ENCODE measurements at places on chromosomes 12 and 14. TPM values are rescaled to one million over a fixed set of nuclear protein-coding genes. Genes with fewer than 3 reads are reported as not detected.

- H3K36me3 ChIP-seq, result no peaks in the 10 kb centered on the region
- H3K4me1 ChIP-seq, result no peaks in the 10 kb centered on the region
- H3K4me3 ChIP-seq, result no peak overlapping the region
- DNase-seq, result no peak
- H3K27me3 ChIP-seq, result no peaks in the 10 kb centered on the region
Measured at GRCh38 chr14:30005114-30005808, 77.6 kb upstream of the PRKD1 start.

GRCh38 chr12:133227281-133227852 lies 8.3 kb downstream of the ANHX start:
- no peak for DNase-seq
- H3K27ac ChIP-seq, result no peak overlapping the region
- H3K36me3 ChIP-seq, result no peaks in the 10 kb centered on the region
- H3K4me1 ChIP-seq, result no peaks in the 10 kb centered on the region

DNA sequence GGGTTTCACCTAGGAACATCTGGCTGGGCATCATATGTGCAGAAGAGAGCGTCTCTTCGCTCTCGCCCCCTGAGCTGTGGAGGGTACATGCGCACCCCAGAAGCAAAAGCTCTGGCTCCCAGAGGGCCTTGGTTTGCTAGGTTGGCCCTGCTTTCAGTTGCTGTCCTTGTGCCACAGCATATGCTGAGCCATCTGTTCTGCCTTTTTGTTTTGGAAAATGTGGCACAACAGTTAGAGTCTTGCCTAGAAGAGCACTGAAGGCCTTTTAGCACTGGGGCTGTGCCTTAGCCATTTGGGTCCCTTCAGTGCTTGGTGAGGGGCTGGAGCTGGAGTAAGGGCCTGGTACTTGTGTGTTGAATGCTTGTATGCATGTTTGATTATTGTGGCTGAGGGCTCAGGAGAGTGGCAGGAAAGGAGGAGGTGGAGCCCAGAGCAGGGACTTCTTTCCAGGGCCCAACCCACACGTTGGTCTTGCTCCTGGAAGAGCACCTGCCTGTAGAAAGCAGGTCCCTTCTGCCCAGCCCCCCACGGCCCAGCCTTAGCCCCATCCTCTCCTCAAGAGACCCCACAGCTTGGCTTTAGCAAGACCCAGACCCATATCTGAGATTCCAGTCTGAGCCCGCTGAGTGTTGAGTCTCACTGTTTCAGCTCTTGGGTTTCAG lies 113.7 kb downstream of the SLC25A47 start:
- DNase-seq, result no peak
- no peaks in the 10 kb centered on the region for H3K36me3 ChIP-seq
- H3K4me1 ChIP-seq, result no peaks in the 10 kb centered on the region
- H3K4me3 ChIP-seq, result no peak overlapping the region

DNA sequence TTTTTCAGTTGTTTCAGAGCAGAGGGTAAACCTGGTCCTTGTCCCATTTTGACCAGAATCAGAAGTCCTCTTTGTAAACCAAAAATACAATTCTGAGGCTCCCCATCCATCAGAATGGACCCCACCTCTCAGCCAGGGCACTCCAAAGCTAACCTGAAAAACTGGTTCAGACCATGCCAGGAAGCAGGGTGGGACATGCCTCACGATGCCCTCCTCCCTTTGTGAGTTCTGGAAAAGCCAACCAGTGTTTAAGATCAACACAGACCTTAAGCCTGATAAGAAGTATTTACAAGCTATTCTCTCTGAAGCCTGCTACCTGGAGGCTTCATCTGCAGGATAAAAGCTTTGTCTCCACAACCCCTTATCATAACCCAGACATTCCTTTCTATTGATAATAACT lies 35.4 kb downstream of the TNFAIP2 start:
- H3K36me3 ChIP-seq, result no peaks in the 10 kb centered on the region
- H3K27me3 ChIP-seq, result no peaks in the 10 kb centered on the region
- no peak overlapping the region for H3K4me3 ChIP-seq
- no peaks in the 10 kb centered on the region for H3K4me1 ChIP-seq

GRCh38 chr12:99732131-99732530 lies 84.6 kb downstream of the GARIN6 start:
- no peaks in the 10 kb centered on the region for H3K4me1 ChIP-seq
- no peak for DNase-seq
- no peak overlapping the region for H3K4me3 ChIP-seq
- no peaks in the 10 kb centered on the region for H3K36me3 ChIP-seq

GRCh38 chr12:108679106-108679681 lies 45.5 kb upstream of the SELPLG start:
- no peak for DNase-seq
- no peaks in the 10 kb centered on the region for H3K36me3 ChIP-seq
- no peak overlapping the region for H3K4me3 ChIP-seq
- H3K27ac ChIP-seq, result no peak overlapping the region
- no peaks in the 10 kb centered on the region for H3K27me3 ChIP-seq
- H3K4me1 ChIP-seq, result no peaks in the 10 kb centered on the region

DNA sequence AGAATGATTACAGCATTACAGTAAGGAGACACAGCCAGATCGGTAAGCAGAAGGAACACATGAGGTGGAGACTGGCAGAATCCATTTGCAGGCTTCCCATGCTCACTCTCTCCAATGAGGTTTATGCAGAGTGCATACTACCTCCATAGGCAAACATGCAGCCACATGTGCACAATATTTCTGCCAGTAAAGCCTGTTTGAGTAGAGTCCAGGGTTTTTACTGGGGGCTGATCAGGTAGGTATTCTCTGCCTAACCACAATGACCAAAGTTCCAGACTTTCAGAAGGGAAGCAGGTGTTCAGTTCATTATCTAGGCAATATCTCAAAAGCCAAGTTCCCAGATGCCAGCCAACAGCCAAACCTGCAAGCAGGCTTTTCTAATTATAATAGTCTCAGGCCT lies 31.1 kb downstream of the INTS13 start:
- no peaks in the 10 kb centered on the region for H3K4me1 ChIP-seq
- DNase-seq, result no peak
- no peaks in the 10 kb centered on the region for H3K27me3 ChIP-seq
- peaks cover 11% of the 10 kb centered on the region for H3K36me3 ChIP-seq
- H3K4me3 ChIP-seq, result no peak overlapping the region
- H3K27ac ChIP-seq, result no peak overlapping the region

GRCh38 chr14:99534863-99535262 lies 53.7 kb downstream of the CCNK start:
- no peak overlapping the region for H3K4me3 ChIP-seq

DNA sequence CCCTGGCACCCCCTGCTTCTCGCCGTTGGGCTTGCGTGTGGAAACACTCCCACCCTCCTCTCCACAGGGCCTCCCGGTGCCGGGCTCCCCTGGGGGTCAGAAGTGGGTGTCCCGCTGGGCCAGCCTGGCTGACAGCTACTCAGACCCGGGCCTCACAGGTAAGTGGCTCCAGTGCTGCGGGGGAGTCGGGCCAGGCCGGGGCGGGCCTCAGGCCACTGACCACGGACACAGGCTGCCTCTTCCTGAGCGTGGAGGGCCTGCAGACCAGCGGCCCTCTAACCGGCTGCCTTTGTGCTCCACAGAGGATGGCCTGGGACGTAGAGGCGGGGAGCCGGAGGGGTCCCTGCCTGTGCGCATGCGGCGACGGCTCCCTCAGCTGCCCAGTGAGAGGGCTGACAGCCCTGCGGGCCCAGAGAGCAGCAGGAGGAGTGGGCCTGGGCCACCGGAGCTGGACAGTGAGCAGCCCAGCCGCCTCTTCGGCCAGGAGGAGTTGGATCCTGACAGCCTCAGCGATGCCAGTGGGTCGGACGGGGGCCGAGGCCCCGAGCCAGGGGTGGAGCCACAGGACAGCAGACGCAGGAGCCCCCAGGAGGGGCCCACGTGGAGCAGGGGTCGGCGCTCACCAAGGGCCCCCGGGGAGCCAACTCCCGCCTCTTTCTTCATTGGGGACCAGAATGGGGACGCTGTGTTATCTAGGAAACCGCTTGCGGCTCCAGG lies 21.1 kb downstream of the CEP170B start:
- no peaks in the 10 kb centered on the region for H3K36me3 ChIP-seq
- no peak overlapping the region for H3K27ac ChIP-seq
- H3K4me1 ChIP-seq, result no peaks in the 10 kb centered on the region
- no peak for DNase-seq
- H3K4me3 ChIP-seq, result no peak overlapping the region
- no peaks in the 10 kb centered on the region for H3K27me3 ChIP-seq

- H3K27me3 ChIP-seq, result no peaks in the 10 kb centered on the region
- no peaks in the 10 kb centered on the region for H3K36me3 ChIP-seq
- H3K4me3 ChIP-seq, result no peak overlapping the region
- no peak for DNase-seq
- no peak overlapping the region for H3K27ac ChIP-seq
Measured at GRCh38 chr14:68810173-68811153, 17.6 kb upstream of the ZFP36L1 start.

GRCh38 chr12:45170456-45171042 lies 45.3 kb upstream of the ANO6 start:
- H3K27ac ChIP-seq, result no peak overlapping the region
- no peak overlapping the region for H3K4me3 ChIP-seq
- H3K4me1 ChIP-seq, result no peaks in the 10 kb centered on the region
- no peaks in the 10 kb centered on the region for H3K36me3 ChIP-seq
- DNase-seq, result peak; percentile 45

GRCh38 chr12:132428936-132429601 lies 60.9 kb upstream of the FBRSL1 start:
- H3K27ac ChIP-seq, result no peak overlapping the region
- no peak for DNase-seq
- no peak overlapping the region for H3K4me3 ChIP-seq

DNA sequence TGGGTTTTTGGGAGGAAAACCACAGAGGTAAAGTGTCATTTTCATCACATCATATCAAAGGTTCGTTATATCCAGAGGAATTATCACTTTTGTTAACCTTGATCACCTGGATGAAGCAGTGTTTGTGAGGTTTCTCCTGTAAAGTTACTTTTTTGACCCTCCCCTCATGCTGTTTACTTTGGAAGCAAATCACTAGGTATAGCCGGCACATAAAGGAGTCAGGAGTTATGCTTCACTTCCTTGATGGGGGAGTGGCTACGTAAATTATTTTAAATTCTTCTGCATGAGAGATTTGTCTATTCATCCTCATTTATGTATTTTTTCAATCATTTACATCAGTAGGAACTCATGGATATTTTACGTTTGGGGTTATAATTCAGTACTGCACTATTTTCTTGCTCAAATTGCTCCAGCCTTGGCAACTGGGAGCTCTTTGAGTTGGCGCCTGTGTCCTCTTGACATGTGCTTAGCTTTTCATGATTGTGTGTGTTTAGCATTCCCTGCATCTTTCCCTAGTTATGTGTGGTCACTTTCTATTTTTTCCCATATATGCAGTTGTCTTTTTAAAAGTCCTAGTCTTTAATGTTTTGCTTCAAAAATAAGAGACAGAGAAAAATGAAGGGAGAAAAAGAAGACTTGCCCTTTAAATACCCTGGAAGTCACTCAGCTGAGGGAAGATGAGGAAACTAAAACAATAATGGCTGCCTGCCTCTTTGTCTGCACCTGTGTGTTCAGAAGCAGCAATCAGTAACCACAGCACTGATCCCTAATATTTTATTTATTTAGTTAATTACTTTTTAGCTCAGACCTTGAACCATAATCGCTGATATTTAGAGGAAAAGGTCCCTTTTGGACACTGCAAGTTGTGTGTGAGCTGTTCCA lies 62.1 kb downstream of the ZNF641 start:
- peaks cover 17% of the 10 kb centered on the region for H3K4me1 ChIP-seq
- DNase-seq, result no peak
- no peak overlapping the region for H3K4me3 ChIP-seq
- no peak overlapping the region for H3K27ac ChIP-seq
- H3K27me3 ChIP-seq, result no peaks in the 10 kb centered on the region
- no peaks in the 10 kb centered on the region for H3K36me3 ChIP-seq

DNA sequence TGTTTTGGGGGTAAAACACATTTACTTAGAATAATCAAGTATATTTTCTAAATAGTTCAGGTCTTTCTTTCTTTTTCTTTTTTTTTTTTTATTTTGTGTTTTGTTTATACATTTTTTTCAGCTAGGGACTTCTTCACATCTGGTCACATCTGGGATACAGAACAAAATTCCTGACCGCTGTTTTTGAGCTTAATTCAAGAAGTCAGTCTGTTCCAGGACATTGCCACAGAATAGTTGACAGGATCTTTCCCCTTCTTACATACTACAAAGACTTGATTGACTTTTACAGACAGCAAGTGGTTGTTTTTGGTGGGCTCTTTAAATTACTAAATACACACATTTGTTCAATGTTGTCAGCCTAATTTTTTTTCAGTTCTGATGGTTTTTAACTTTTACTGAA lies 41.8 kb upstream of the DCN start:
- no peaks in the 10 kb centered on the region for H3K4me1 ChIP-seq
- H3K4me3 ChIP-seq, result no peak overlapping the region
- H3K27me3 ChIP-seq, result no peaks in the 10 kb centered on the region
- no peaks in the 10 kb centered on the region for H3K36me3 ChIP-seq
- no peak overlapping the region for H3K27ac ChIP-seq

DNA sequence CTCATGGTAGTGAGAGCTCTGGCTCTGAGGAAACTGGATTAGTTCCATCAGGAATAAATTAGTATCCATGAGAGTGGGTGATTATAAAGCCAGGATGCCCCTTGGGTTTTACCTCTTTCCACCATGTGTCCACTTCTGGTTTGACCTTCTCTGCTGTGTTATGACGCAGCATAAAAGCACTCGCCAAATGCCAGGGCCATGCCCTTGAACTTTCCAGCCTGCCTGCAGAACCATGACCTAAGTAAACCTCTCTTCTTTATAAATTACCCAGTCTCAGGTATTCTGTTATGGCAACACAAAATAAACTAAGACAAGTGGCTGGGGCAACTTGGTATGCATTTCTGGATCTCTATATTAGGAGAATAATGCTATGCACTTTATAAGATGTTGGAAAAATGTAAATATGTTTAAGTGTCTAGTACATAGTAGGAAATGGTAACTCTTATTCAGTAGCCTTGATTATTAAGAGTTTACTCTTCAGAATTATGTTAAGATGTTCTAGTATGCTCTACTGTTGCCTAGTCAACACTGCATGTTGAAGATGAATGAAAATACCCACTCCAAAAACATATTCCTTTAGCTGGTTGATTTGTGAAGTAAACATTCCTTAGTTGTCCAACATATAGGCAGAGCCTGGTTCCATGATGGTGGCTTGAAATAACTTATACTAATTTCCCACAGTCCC lies 455.6 kb upstream of the TMPO start:
- H3K27ac ChIP-seq, result no peak overlapping the region
- H3K4me1 ChIP-seq, result no peaks in the 10 kb centered on the region
- DNase-seq, result no peak
- no peaks in the 10 kb centered on the region for H3K27me3 ChIP-seq
- no peak overlapping the region for H3K4me3 ChIP-seq
- no peaks in the 10 kb centered on the region for H3K36me3 ChIP-seq

GRCh38 chr12:77522247-77522646 lies 308.4 kb upstream of the NAV3 start:
- no peaks in the 10 kb centered on the region for H3K36me3 ChIP-seq
- no peaks in the 10 kb centered on the region for H3K27me3 ChIP-seq
- H3K4me1 ChIP-seq, result no peaks in the 10 kb centered on the region

GRCh38 chr12:70070494-70071007 lies 172.7 kb upstream of the CNOT2 start:
- H3K27ac ChIP-seq, result no peak overlapping the region
- no peaks in the 10 kb centered on the region for H3K4me1 ChIP-seq
- no peak overlapping the region for H3K4me3 ChIP-seq
- DNase-seq, result no peak
- H3K36me3 ChIP-seq, result no peaks in the 10 kb centered on the region

TEX52 gene
- polyA plus RNA-seq, result not detected

ST8SIA1 gene
- 4.5 TPM for polyA plus RNA-seq

ZDHHC22 gene
- not detected for polyA plus RNA-seq

ETFBKMT gene
- polyA plus RNA-seq, result 0.85 TPM

ASCL1 gene
- polyA plus RNA-seq, result not detected

SLC25A47 gene
- not detected for polyA plus RNA-seq

OR4M1 gene
- not detected for polyA plus RNA-seq

CLIP1 gene
- 27.3 TPM for polyA plus RNA-seq

TCHP gene
- 18.6 TPM for polyA plus RNA-seq

METTL3 gene
- 27.4 TPM for polyA plus RNA-seq

SIX6 gene
- polyA plus RNA-seq, result not detected

DIO3 gene
- not detected for polyA plus RNA-seq

GPR68 gene
- 22.7 TPM for polyA plus RNA-seq
